NCI-H2081 treated with DMSO at 0.1 percent for 48 hours (cell line): ENCODE measurements at places on chromosomes 1 and 21.

DNA sequence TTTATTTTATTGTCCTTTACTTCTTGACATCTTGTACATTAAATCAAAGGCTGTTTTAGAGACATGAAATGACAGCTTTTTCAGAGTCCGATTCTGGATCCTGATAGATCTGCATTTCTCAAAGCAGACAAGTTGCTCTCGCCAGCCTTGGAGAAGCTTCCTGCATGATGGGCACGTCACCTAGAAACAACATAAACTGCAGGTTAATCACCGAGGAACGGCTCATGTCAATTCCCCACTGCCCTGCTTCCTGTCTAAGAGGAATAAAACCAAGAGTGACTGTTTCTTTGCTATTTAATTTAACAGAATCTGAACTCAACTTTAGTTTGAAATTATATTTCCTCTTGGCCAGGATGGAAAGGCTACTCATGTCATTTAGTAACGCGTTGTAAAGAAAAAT is 77.0 kb downstream of the RWDD3 start:
- no peak for DNase-seq

GRCh38 chr1:18666317-18666920 is 35.8 kb downstream of the PAX7 start:
- no peak for DNase-seq

GRCh38 chr1:173507205-173507846 is 30.2 kb downstream of the PRDX6 start:
- DNase-seq, result no peak

GRCh38 chr1:200590001-200590400 is 30.6 kb downstream of the KIF14 start:
- no peak for DNase-seq

DNA sequence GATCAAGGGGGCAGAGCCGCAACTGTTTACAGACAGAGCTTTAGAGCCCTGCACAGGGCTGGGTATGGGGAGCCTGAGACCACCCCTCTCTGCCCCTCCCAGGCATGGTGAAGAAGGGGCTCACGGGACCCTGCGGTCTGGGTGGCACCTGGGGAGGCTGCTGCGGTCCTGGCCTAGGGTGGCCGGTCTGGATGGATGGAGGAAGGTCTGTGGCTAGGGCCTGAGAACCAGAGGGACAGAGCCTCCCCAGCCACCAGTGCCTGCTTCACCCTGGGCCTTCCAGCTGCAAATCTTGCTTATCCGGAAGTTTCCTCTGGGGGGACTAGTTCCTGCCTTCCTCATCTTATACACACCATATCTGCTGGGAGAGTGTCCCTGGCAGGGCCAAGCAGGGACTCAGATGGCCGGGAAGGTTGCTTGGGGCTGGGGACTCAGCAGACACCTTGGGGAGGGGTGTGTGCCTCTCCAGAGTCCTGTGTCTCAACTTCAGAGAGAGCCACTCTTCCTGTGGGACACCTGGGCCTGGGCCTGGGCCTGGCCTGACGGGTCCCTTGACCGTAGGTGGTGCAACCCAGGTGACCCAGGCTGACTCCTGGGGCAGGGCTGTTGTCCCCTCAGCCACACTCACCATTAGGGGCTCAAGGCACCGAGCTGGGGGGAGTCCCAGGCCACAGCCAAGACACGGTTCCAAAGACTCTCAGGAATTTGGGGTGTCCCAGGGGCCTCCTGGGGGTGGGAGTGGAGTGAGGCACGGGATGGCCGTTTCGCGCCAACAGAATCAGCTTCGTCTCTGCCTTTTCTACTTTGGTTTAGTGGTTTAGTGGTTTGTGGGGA is 52.0 kb upstream of the ACTRT2 start:
- no peak for DNase-seq

DNA sequence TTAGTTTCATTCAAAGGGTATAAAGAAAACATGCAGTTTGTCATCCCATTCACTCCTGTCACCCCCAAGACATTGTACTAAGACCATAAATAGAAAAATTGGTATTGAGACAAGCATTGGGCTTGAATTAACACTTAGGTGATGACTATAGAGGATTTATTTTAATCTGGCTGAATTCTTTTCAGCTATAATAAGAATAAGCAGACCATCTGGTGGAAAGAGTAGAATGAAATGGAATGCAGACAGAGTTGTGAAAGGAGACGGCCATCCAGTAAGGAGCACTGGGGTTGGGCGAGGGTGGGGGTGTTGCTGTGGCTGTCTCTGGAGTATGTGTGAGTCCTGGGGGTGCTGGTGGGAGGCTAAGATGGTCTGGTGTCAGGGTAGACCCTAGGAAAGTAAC is 125.0 kb upstream of the IVNS1ABP start:
- no peak for DNase-seq
